ENCODE measurements at places on chromosomes 4 and X. TPM values are rescaled to one million over a fixed set of nuclear protein-coding genes. Genes with fewer than 3 reads are reported as not detected.

DCAF4L1 gene
- total RNA-seq: 1.1 TPM

CFP gene
- total RNA-seq: 0.58 TPM

FAM184B gene
- total RNA-seq: 0.27 TPM

FGF5 gene
- not detected for total RNA-seq

LGI2 gene
- total RNA-seq: not detected

LDB2 gene
- total RNA-seq: not detected

REST gene
- total RNA-seq: 23.2 TPM

CORIN gene
- total RNA-seq: 0.30 TPM

BMP15 gene
- total RNA-seq: not detected

PCDH10 gene
- total RNA-seq: 10.3 TPM

PPM1K gene
- 9.0 TPM for total RNA-seq

PGAM4 gene
- total RNA-seq: not detected

SPOCK3 gene
- 1.4 TPM for total RNA-seq

GLRA3 gene
- total RNA-seq: not detected

FUNDC2 gene
- total RNA-seq: 45.8 TPM

TRO gene
- total RNA-seq: 3.3 TPM

NUDT10 gene
- total RNA-seq: 0.19 TPM

CCNB3 gene
- 0.75 TPM for total RNA-seq

VEGFD gene
- not detected for total RNA-seq

ZRSR2 gene
- 6.9 TPM for total RNA-seq

ABCG2 gene
- total RNA-seq: 2.5 TPM

AMTN gene
- total RNA-seq: not detected

UGT2B17 gene
- total RNA-seq: not detected

PPP2R2C gene
- total RNA-seq: 3.9 TPM

PCDH7 gene
- 3.5 TPM for total RNA-seq

HS6ST2 gene
- 17.4 TPM for total RNA-seq

PWWP3B gene
- total RNA-seq: not detected

AFM gene
- total RNA-seq: not detected
